Stimulated activated CD4-positive, alpha-beta T cell treated with anti-CD3 and anti-CD28 coated beads, Interleukin-2, amount 100 ng/mL, for 4 hours (primary cell): ENCODE measurements at places on chromosomes 2 and 18.

DNA sequence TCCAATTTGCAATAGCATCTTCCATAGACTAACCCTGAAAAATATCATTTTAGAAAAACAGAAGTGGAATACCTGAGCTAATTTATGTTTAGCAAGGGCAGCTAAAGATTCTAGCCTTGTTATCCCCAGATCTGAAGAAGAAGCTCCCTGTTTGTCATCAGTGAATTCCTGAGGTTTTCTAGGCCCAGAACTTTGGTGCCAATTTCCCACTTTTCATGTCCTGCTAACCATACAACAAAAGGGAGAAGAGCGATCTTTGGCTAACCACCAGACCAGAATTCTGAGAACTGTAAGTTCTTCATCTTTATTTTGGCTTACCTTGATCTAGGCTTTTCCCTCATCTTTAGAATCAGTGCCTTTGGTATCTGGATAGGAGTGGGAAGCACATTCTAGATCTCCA lies 51.3 kb upstream of the RASGRP3 start:
- no peak for DNase-seq

- no peak for DNase-seq
Observed at GRCh38 chr2:38754049-38754448, 2.9 kb upstream of the SRSF7 start.

DNA sequence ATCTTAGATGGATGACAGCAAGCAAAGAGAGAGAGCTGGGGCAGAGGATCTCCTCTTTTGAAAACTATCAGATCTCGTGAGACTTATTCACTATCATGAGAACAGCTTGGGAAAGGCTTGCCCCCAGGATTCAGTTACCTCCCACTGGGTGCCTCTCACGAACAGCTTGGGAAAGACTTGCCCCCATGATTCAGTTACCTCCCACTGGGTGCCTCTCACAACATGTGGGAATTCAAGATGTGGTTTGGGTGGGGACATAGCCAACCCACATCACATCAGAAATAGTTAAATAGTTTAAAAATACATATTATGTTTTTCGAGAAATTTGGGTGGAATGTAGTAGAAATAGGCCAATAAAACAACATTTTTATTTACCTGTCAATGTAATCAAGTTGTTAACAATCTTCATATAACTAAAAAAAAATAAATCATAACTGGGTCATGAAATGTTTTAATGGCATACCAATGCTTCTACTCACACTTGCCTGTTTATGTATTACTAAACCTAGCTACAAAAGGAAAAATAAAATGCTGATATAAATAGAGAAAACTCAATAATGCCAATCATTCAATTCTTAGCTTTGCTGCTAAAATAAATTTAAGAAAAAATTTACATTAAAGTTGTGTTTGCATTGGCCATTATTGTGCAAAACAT lies 608.9 kb downstream of the SUCLG1 start:
- no peak for DNase-seq

- no peak for DNase-seq
Observed at GRCh38 chr2:221653182-221653581, 81.1 kb upstream of the EPHA4 start.

DNA sequence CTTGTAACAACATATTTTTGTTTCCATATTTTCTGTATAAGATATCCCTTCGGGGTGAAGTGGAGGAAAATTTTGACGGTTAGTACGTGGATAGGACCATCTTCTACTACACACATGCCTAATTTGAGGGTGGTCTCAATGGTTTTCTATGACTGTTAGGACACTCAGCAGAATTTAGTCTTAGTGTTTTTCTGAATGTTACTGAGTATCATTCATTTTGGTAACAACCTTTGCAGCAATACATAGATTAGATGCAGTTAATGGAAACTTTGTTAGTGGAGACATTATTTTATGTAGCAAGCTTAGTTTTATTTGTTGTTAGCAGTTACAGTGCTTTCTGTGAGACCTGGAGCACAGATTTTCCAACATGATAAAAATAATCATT lies 1.6 kb downstream of the ITGAV start:
- DNase-seq: no peak

DNA sequence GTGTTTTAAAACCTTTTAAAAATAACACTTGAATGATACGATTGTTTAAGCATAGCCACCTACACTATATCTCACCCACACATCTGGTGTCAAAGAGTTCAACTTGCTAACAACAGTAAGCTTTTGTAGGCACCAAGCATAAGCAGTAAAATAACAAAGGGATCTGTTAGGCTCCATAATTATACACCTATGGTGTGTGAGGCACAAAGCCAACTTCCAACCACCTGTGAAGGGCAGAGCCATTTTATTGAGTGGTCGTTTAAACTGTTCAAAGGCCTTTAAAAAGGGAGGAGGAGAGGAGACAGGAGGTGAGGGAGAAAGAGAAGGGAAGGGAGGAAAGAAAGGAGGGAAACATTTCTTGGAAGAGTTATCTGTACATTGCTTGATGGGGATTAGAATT lies 27.9 kb downstream of the NEMP2 start:
- DNase-seq: no peak

DNA sequence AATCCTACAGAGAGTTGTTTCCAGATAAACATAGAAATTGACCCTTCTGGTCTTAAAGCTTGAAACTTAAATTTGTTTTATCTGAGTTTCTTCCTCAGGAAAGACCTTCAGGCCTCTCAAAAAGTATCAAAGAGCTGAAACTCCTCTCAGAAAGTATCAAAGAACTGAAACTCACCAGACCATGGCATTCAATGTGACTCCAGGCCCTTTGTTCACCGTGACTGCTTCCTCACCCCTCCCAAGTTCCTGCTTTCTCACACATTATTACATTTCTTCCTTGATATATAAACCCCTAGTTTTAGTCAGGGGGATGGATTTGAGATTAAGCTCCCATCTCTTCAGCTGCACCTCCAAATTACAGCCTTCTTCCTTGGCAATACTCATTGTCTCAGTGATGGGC lies 6.0 kb downstream of the ANKMY1 start:
- DNase-seq: no peak

DNA sequence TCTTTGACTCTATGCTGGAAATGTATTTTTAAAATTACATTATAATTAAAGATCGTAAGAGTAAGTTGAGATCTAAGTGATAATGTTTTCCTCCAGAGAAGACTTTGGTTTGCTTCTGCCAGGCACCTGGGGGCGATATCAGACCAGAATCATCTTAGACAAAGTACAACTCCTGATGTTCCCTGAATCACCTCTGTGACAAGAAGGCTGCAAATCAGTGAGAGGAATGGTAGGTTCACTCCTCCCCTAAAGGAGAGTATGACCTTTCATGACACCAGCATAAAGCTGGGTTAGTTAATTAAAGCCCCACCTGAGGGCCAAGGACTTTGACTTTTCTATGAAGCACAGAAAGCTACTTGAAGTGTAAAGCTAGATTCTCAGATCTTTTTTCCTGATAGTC lies 114.4 kb upstream of the DTNA start:
- DNase-seq: no peak

DNA sequence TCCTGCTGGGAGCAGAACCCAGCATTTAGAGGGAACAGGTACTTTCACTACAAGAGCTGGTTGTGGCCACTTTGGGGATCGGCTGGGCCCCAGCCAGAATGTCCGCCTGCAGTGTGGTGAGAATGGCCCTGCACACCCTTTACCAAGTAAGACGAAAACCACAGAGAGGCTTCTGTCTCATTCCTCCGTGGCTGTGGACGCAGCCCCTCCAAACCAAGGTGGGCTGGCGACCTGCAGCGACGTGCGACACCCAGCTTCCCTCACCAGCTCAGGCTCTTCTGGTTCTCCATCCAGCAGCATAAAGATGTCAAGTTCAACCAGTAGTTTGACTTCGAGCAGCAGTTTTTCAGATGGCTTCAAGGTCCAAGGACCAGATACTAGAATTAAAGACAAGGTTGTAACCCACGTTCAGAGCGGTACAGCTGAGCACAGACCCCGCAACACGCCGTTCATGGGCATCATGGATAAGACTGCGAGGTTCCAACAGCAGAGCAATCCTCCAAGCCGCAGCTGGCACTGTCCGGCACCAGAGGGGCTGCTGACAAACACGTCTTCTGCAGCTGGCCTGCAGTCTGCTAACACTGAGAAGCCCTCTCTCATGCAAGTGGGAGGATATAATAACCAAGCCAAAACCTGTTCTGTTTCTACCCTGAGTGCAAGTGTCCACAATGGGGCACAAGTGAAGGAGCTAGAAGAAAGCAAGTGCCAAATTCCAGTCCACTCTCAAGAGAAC lies 56.2 kb downstream of the WDSUB1 start:
- no peak for DNase-seq

GRCh38 chr18:8957731-8958130 lies 144.8 kb upstream of the NDUFV2 start:
- DNase-seq: no peak

DNA sequence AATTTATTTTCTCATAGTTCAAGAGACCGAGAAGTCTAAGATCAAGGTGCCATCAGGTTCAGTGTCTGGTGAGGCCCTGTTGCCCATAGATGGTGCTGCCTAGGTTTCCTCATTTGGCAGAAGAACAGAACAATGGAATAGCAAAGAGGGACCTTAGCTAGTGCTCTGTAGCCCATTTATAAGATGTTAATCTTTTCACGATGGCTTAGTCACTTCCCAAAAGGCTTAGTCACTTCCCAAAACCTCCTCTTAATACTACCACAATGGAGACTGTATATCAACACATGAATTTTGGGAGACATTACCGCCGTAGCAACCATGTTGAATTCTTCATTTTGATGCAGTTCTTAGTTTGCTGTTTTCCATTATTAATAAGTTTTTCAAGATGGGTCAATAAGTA lies 246.3 kb upstream of the NRP2 start:
- no peak for DNase-seq

DNA sequence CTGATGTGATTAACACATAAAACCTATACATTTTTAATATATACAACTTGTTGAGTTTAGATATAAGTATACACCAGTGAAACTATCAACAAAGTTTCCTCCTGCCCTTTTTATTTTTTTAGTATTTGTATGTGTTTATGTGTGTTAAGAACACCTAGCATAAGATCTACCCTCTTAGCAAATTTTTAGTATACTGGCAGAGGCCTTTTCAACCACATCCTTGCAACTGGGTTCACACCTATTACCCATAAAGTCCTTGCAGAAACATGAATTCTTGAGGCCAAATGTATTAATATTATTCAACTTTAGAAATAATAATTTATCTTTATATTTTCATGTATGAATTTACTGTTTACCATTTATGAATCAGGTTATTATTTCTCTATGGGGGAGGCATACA lies 119.7 kb upstream of the CRIM1 start:
- DNase-seq: no peak

DNA sequence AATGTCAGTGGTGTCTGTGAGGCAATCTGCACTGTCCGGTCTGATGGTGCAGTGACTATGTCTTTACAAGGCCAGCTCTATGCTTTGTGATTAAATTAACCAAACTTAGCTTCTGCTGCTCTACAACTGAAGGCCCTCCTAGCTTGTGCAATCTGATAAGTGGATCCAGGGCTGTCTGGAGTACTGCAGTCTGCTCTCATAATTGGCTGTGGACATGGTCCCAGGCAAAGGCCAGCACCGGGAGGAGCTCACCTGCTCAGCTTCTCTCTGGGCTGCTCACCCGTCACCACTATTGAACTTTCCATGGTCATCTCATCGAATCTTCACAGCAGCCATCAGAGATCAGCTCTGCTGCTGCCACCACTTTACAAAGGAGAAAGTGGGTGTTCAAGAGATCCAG lies 13.0 kb upstream of the APCDD1 start:
- no peak for DNase-seq

GRCh38 chr2:11598228-11598731 lies 64.4 kb downstream of the GREB1 start:
- no peak for DNase-seq

DNA sequence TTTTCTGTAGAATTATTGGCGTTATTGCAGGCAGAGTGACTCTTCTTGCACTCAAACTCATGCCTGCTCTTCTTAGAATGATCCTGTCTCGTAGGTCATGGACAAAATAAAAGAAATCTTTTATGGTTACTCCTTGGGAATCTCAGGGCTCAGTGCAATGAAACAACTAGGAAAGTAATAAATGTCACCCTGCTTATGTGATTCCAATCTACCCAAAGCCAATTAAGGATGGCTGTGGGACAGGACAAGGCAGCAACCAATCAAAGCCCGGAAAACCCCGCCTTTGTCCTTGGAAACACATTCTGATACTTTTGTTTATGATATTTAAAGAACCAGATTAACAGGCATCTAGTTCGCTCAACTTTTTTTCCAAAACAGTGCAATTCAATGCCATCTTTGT lies 53.0 kb downstream of the GRB14 start:
- DNase-seq: no peak

DNA sequence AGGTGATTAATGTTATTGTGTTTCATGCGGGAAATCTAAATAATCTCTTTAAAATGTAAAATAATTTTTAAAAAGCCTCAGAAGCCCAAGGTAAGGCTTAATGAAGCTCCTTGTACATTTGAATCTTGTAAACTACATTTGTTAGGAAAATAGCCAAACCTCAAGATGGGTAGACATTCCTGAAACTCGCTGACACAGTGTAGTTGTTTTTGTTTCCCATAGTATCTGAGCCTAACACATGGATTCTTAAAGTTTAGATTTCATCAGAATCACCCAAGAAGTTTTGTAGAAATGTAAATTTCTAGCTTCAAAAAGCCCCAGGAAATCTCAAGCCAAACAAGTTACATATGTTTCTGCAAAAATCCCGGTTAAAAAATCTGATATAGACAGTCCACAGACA lies 1221.1 kb upstream of the ACVR2A start:
- no peak for DNase-seq

- DNase-seq: no peak
Observed at GRCh38 chr2:240906911-240907590, 915 bp downstream of the CROCC2 start.

DNA sequence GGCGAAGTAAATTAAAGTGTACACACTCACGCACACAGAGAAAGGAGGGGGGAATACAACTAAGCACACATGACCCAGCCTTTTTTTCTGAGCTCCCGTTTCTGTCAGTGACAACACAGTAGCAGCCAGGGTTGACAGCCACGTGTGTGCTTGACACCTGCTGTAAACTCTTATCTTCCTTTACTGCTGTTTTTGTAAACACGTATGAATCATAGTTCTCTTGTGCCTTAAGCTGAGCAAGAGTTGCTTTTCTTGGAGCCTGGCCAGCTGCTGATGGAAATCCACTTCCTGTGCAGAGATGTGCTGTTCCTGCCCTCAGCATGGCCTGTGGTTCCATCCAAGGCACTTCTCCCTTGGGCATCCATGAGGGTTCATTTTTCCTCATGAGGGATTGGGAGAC lies 561.9 kb downstream of the GALR1 start:
- DNase-seq: no peak

- DNase-seq: no peak
Observed at GRCh38 chr18:37935086-37935485, 369.5 kb upstream of the CELF4 start.

- DNase-seq: no peak
Observed at GRCh38 chr2:133811409-133812125, 243.3 kb upstream of the NCKAP5 start.
